ENCODE measurements at places on chromosomes 5 and 9.

DNA sequence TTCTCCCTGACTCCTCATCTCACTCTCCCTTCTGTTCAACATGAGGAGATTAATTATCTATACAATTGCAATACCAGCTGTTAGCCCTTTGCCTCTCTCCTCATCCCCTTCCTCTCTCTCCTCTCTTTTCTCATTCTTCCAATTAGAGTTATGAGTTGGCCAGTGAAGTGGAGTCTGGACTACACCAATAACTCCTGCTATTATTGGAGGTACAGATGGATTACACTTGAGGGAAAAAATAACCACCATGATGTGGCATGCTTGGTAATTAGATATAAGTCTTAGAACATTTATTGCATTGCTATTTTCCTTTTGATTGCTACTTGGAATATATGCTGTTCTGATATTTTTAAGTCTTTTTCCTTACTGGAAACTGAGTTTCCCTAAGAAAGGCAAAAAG is 159.2 kb downstream of the FRMD3 start:
- DNase-seq = no peak

- no peak for DNase-seq
These were observed 2.6 kb upstream of the SNX18 start for GRCh38 chr5:54514841-54515432.

- DNase-seq = no peak
These were observed 42.5 kb downstream of the SLC6A3 start for GRCh38 chr5:1402611-1403255.

- no peak for DNase-seq
These were observed 783.8 kb upstream of the EDIL3 start for GRCh38 chr5:85168474-85168873.

Measured in CD4-positive, alpha-beta T cell (primary cell).